ENCODE measurements at places on chromosomes 4 and X.

DNA sequence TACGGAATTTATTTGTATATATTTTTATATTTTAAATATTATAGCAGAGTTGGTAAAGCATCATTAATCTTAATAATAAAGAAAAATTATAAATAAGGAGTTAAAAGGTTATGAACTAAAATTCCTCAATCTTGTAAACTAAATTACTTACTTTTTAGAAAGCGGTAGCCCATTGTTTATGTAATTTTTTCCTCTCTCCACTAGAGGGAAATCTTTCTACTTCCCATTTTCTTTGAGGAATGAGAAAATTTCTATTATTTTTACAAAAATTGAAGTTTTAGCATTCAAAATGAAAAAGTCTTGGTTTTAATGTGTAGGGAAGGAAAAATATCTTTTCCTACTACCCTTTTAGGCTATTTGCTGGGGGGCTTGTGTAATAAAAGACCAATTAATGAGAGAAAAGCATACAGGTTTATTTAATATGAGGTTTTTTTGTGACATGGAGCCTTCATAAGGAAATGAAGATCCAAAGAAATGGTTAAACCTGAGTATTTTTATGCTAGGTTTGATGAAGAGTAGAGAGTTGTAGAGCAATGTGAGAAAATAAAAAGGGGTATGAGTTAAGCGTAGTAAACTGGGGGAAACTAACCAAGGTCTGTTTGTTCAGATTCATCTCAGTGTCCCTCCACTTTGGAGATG, 68.7 kb upstream of the ADAD1 start:
- peak; percentile 37 for DNase-seq
- H3K27me3 ChIP-seq = no peaks in the 10 kb centered on the region
- H3K27ac ChIP-seq = no peak overlapping the region
- H3K4me1 ChIP-seq = no peaks in the 10 kb centered on the region
- no peaks in the 10 kb centered on the region for H3K36me3 ChIP-seq

DNA sequence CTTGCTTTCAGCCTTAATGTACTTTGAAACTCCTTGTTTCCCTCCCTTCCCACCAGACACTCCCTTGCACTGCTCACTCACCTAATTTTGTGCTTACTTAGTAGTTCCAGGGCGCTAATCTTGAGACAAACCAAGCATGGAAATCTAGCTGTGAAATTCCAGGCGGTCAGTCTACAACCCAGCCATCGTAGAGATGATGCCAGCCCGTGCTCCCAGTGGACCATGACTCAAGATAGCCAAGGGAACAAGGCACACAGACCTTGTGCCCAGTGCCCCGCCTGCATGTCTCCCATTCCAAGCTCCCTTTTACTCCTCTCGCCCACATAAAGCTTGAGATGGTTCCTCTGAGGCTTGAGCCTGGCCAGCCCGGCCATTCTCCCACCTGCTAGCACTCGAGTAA, 11.1 kb downstream of the TREX2 start:
- no peak overlapping the region for H3K4me3 ChIP-seq
- no peaks in the 10 kb centered on the region for H3K36me3 ChIP-seq
- no peak overlapping the region for H3K27ac ChIP-seq
- no peaks in the 10 kb centered on the region for H3K27me3 ChIP-seq
- no peak for DNase-seq
- H3K4me1 ChIP-seq = no peaks in the 10 kb centered on the region

DNA sequence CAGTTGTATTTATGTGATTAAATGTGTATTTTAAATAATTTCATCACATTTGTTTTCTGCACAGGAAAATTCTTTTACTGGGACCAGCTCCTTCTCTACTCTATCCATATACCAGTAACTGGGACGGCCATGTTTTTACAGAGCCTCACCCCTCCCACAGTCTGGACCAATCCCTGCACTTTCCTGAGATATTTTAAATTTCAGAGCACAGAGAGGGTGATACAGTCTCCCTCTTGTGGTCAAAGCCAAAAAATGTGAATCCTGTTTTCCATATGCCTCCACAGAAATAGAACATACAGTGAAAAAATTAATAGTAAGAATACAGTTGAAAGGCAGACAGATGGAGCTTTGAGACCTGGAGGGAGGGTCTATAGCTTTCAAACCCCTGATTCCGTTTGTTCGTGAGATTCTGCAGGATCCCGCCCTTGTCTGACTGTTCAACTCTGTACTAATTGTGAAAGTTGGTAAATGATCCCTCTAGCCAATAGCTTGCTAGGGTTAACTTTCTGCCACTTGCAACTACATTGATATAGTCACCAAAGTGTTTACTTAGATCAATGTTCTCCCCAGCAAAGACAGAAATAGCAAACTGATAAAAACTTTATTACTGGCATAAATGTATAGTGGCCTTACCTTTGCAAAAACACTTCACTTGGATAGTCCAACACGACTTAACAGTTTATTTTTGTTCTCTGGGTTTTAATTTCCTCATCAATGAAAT, 172.2 kb downstream of the PPARGC1A start:
- H3K4me3 ChIP-seq = no peak overlapping the region
- peak; percentile 60 for DNase-seq
- no peak overlapping the region for H3K27ac ChIP-seq
- no peaks in the 10 kb centered on the region for H3K36me3 ChIP-seq
- no peaks in the 10 kb centered on the region for H3K27me3 ChIP-seq
- no peaks in the 10 kb centered on the region for H3K4me1 ChIP-seq

DNA sequence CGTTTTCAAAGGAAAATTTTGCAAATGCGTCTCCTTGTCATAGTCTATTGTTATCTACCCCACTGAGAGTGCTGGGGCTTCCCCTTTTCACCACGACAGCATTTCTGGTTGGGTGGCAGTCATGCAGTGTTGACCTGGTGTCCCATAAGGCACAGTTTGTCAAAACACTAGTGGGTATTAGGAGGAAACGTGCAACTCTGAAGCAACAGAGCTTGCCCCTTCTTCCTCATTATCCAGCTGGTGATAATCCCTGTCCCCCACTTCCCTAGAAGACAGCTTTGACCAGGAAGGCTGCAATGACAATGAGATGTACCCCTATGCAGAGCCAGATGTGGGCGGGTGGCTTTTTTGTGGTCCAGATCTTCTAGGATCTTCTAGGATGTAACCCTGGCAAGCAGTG, 1.8 kb downstream of the TBC1D1 start:
- DNase-seq = no peak
- H3K27me3 ChIP-seq = peaks cover 49% of the 10 kb centered on the region
- H3K4me3 ChIP-seq = no peak overlapping the region
- no peaks in the 10 kb centered on the region for H3K36me3 ChIP-seq
- H3K4me1 ChIP-seq = peaks cover 9% of the 10 kb centered on the region

DNA sequence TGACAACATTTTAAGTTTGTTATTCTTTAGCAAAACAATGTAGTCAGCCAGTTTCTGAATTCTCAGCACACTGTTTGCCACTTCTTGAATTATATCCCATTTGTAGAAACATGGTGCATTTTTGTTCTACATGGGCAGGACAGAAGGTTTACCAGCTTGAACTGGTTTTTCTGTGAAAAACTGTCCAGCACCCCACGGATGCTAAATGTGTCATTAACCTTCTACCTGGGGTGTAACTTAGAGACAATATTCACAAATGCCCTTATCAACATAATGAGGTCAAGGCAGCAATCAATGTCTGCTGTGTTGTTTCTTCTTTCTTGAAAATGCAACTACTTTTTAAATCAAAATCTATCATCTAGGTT, 702.6 kb downstream of the CENPC start:
- peaks cover 2% of the 10 kb centered on the region for H3K36me3 ChIP-seq
- H3K27me3 ChIP-seq = no peaks in the 10 kb centered on the region
- no peak overlapping the region for H3K4me3 ChIP-seq

- DNase-seq = no peak
- no peak overlapping the region for H3K4me3 ChIP-seq
- no peaks in the 10 kb centered on the region for H3K36me3 ChIP-seq
- H3K27ac ChIP-seq = no peak overlapping the region
- H3K27me3 ChIP-seq = no peaks in the 10 kb centered on the region
Measured at GRCh38 chrX:110182865-110183264, 135.0 kb downstream of the AMMECR1 start.

- no peak for DNase-seq
- H3K36me3 ChIP-seq = no peaks in the 10 kb centered on the region
- no peak overlapping the region for H3K27ac ChIP-seq
- no peaks in the 10 kb centered on the region for H3K4me1 ChIP-seq
- no peaks in the 10 kb centered on the region for H3K27me3 ChIP-seq
- H3K4me3 ChIP-seq = no peak overlapping the region
Measured at GRCh38 chr4:157104541-157104940, 28.6 kb downstream of the GLRB start.

- H3K4me1 ChIP-seq = peaks cover 5% of the 10 kb centered on the region
- H3K4me3 ChIP-seq = no peak overlapping the region
- H3K27me3 ChIP-seq = no peaks in the 10 kb centered on the region
- no peak for DNase-seq
- no peak overlapping the region for H3K27ac ChIP-seq
- no peaks in the 10 kb centered on the region for H3K36me3 ChIP-seq
Measured at GRCh38 chr4:137678796-137679195, 146.5 kb upstream of the PCDH18 start.

GRCh38 chr4:85734424-85734831, 259.5 kb downstream of the ARHGAP24 start:
- H3K36me3 ChIP-seq = no peaks in the 10 kb centered on the region
- H3K27me3 ChIP-seq = no peaks in the 10 kb centered on the region
- H3K4me3 ChIP-seq = no peak overlapping the region
- no peak overlapping the region for H3K27ac ChIP-seq

DNA sequence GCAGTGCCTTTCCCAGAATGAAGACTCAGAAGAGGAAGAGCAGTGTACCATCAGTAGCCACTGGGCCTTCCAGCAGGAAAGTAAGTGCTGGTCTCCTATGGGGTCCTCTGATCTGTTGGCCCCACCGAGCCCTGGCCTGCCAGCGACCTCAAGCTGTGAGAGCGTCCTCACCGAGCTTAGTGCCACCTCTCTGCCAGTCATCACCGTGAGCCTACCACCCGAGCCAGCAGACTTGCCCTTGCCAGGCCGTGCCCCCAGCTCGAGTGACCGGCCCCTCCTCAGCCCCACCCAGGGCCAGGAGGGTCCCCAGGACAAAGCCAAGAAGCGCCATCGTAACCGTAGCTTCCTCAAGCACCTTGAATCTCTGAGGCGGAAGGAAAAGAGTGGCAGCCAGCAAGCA, 69.7 kb downstream of the STARD8 start:
- no peak overlapping the region for H3K4me3 ChIP-seq
- H3K27ac ChIP-seq = no peak overlapping the region
- no peaks in the 10 kb centered on the region for H3K27me3 ChIP-seq
- DNase-seq = no peak

GRCh38 chr4:103415801-103416200, 217.7 kb upstream of the CENPE start:
- DNase-seq = no peak
- no peak overlapping the region for H3K4me3 ChIP-seq
- H3K4me1 ChIP-seq = peaks cover 11% of the 10 kb centered on the region
- no peaks in the 10 kb centered on the region for H3K36me3 ChIP-seq
- no peaks in the 10 kb centered on the region for H3K27me3 ChIP-seq

DNA sequence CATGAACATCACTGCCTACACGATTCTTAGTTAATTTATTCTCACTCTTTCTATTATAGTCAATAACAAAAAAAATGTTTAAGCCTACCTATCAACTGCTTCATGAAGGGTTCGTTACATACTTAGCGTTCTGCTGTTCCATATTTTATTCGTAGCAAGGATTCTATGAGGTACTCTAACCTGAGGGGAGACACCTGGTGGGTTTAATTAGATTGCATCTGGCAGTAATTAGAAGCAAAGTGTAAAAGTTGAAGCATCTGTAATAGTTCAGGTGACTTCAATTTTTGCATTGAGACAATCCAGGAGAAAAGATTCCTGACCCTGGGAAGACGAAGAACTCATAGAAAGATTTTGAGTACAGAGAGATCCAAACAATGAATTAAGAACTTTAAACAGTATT, 1655.8 kb upstream of the TENM3 start:
- H3K36me3 ChIP-seq = no peaks in the 10 kb centered on the region
- no peak overlapping the region for H3K27ac ChIP-seq
- DNase-seq = peak; percentile 44
- H3K4me3 ChIP-seq = no peak overlapping the region
- no peaks in the 10 kb centered on the region for H3K4me1 ChIP-seq
- no peaks in the 10 kb centered on the region for H3K27me3 ChIP-seq

DNA sequence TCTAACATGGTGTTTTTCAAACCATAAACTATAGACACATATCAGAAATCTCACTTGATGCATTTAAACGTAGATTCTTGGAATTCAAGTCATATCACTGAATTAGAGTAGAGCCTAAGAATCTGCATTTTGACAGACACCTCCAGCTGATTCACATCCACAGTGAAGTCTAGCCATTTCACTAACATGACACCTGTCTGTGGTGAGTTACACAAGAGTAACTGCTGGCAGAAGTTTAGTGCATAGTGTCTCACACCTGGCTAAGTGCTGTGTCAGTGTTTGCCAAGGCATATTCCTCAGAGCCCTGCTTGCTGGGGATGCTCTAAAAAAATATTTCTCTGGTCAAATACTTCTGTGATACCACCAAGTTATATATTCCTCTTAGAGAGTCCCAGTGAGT, 237.5 kb upstream of the DIAPH2 start:
- no peaks in the 10 kb centered on the region for H3K27me3 ChIP-seq
- H3K4me1 ChIP-seq = no peaks in the 10 kb centered on the region
- DNase-seq = no peak
- no peak overlapping the region for H3K4me3 ChIP-seq
- H3K27ac ChIP-seq = no peak overlapping the region
- no peaks in the 10 kb centered on the region for H3K36me3 ChIP-seq

DNA sequence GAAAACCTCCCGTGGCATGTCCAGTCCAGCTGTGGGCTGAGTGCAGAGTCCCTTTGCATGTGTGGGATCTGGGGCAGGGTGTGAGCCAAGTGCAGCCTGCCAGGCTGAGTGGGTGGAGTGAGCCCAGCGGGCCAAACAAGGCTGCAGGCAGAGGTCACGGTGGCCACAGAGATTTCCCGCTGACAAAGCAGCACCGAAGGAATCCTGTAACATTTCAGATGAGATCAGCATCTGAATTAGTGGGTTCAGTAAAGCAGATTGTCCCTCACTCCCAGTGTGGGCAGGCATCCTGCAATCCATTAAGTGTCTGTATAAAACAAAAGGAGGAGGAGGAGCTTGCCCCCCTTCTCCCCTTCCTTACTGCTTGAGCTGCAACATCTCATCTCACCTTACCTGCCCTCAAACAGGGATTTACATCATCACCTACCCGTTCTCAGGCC, 324.4 kb downstream of the FAT4 start:
- H3K36me3 ChIP-seq = no peaks in the 10 kb centered on the region
- peak; percentile 88 for DNase-seq
- H3K27ac ChIP-seq = peak overlapping the region; percentile 82
- peaks cover 41% of the 10 kb centered on the region for H3K4me1 ChIP-seq
- no peaks in the 10 kb centered on the region for H3K27me3 ChIP-seq
- no peak overlapping the region for H3K4me3 ChIP-seq

DNA sequence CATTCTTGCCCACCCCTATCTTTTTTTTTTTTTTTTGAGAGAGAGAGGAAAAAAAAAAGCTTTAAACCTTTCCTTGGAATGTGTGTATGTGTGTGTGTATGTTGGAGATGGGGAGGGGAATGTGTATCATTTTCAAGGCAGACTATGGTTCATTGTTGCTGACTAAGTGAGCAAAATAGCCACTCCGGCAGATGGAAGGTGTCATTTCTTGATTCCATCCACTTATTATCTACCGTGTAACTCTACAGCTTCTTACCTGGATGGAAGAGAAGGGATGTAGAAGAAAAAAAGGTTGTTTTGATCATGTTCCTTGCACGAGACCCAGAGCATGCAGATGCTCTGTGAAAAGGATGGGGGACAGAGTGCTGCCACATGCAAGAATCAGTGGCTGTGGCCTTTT, 5.9 kb upstream of the GK2 start:
- H3K27ac ChIP-seq = no peak overlapping the region
- no peak for DNase-seq
- H3K36me3 ChIP-seq = no peaks in the 10 kb centered on the region
- peaks cover 4% of the 10 kb centered on the region for H3K4me1 ChIP-seq
- H3K27me3 ChIP-seq = no peaks in the 10 kb centered on the region
